ENCODE measurements at places on chromosomes 1 and 21. TPM values are rescaled to one million over a fixed set of nuclear protein-coding genes. Genes with fewer than 3 reads are reported as not detected.

SORT1 gene
- 25.5 TPM for total RNA-seq

ITLN2 gene
- total RNA-seq = not detected

DNA sequence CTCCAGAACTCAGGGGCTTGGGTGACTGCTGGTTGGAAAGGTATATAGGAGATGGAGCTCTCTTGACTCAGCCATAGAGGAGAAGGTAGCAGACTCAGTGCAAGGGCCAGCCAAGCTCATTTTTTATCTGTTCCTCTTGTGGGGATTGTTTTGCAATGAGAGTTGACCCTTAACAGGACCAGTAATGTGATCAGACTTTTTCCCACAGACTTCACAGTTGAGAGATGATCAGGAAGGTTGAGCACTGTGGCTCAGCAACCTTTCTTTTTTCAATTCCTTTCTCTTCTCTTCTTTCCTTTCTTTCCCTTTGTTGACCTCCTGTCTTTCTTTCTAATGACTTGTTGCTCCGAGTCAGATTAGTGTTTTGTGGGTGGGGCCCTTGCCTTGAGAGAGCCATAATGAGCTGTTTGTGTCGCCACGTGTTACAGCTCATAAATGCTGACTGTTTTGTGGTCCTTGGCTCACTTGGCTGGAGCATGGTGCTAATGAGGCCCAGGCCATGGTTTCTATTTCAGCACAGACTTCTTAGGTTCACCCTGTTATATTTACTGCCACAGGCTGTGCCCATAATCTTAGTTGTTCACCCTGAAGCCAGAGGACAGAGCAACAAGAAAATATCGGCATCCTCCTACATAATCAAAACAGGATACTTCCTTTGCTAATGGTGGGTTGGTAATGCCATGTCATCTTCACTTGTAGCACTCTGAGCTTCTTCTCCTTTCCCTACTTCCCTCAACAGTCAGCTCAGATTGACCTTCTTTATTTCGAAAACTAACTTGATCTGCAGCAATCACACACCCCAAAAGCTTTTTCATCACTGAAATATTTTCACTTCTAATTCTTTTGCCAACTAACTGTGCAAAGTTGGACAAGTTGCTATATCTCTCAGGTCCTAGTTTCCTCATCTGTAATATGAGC, 13.9 kb downstream of the ADAM30 start:
- DNase-seq = no peak

DNA sequence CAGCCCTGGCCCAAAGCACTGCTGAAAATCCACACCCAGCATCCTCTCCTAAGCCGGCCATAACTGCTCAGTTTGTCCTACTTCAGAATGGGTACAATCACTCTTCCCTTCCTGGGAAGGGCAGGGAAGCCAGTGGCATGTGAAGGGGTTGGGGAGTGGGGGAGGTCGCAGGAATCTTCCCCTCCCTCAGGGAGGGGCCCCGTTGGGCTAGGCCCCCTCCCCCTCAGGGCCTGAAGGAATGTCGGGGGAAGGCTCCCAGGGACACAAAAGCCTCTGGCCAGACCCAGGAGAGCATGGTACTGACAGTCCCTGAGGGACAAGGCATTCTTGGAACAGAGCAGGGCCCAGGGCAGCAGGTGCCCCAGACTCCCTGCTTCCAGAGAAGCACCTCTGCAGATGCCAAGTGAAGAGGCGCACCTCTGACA, 1.2 kb downstream of the ELOVL1 start:
- DNase-seq = no peak

- DNase-seq = no peak
Observed at GRCh38 chr1:84403347-84403746, 5.1 kb downstream of the DNASE2B start.
